ENCODE measurements at places on chromosomes 16 and 17.

DNA sequence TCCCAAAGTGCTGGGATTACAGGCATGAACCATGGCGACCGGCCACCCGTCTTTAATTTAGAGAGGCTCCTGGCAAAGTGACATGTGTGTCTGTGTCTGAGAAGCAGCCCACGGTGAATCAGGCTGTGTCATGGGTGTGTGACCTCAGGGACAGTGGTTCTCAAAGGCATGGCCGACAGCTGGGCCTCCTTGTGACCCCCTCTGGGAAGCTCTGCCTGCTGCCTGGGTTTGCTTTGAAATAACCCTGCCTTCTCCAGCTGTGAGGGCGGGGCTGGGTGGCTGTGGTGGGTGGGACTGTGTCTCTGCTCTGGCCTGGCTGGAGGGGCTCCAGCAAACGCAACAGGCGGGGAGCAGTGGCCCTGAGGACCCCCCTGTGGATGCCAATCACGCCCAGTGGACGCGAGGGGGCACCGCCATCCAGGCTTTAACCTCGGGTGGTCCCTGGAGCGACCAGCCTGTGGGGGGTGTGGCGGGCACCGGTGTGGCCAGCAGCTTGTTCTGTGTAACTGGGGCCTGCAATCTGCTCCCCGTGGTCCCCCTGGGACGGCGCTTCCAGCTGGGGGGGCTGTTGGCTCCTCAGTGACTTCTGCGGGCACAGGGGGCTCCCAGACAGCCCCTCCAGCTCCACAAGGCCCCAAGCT lies 8.8 kb upstream of the APRT start:
- no peak for DNase-seq

DNA sequence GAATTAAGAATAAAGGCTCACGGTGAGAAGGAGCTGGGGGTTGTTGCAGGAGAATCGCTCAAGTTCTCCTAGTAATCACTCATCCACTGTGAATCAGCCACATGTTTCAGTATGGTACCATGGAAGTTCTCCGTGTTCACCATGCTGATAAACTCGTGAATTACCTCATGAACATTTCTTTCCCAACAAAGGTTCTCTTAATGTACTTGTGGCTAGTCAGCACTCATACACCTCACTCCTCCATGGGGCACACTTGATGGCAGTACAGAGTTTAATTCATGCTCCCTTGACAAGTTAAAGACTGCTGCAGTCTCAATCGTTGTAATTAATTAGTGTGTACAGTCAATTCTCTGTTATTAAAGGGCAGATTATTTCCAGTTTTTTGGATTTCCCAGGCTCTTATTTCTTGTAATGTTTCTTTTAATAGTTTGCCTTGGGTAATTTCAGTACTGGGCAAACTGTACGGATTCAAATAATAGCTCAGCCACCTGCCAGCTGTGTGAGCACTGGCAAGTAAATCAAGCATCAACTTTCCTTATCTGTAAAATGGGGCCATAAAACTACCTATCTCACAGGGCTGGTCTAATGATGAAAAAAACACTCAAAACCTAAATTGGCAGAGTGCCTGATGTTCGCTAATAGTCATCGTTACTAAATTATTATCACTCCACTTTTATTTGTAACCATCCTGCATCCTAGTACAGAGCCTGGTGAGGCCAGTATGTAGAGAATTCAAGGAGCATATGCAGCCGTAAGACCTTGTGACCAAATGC lies 6.1 kb downstream of the GOT2 start:
- DNase-seq, result no peak

- no peak for DNase-seq
These were observed 89.7 kb downstream of the MARCHF10 start for GRCh38 chr17:62718429-62718828.

- no peak for DNase-seq
These were observed 562 bp downstream of the USP31 start for GRCh38 chr16:23148513-23149266.

DNA sequence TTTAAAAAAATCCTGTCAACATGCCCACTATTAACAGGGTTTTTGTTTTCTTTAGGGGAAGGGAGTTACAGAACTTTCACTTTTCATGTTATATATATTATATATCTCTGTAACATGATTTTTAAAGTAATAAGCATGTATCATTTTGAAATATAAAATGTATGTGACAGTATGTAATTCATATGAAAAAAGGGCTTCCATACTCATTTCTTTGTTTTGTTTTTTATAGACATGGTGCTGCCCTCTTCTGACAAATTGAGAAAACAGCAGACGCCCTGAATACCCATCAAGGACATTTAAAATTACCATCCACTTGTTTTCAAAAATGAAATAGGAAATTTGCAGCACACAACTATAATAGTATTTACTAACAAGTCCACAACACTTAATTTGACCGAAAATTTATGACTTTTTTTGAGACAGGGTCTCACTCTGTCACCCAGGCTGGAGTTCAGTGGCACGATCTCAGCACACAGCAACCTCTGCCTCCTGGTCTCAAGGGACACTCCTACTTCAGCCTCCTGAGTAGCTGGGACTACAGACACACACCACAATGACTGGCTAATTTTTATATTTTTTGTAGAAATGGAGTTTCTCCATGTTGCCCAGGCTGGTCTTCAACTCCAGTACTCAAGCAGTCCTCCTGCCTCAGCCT lies 30.4 kb downstream of the CFDP1 start:
- no peak for DNase-seq

DNA sequence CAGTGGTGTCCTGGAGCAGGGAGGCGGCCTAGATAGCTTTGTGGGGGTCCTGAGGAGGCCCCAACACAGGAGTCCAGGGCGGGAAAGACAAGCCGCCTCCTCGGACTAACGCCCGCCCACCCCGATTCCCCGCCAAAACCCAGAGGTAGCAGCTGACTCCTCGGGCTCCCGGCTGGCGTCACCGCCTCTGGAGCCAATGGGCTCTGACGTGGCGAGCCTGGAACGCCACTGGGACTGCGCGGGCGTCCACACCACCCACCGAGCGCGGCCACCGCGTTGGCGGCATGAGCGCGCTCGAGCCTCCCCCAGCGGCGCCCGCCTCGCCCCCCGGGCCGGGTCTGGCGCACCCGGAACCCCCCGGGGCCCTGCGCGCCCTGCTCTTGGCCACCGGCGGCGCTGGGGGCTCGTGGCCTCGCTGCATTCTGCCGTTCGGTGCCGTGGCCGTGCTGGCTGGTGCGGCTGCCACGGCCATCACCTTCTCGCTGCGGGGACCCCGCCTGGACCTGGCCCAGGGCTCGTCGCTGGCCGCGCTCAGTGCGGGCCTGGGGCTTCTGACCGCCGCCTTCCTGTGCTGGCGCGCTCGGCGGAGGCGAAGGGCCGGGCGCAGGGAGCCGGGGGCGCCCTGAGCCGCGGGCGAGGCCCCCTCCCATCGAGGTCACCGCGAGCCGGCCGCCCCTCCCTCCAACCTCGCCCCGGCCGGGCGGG lies 3.4 kb upstream of the NTN3 start:
- DNase-seq, result no peak

Measured in GM12864 (cell line).